H4 (cell line): ENCODE measurements at places on chromosomes 5 and 9. TPM values are rescaled to one million over a fixed set of nuclear protein-coding genes. Genes with fewer than 3 reads are reported as not detected.

DNA sequence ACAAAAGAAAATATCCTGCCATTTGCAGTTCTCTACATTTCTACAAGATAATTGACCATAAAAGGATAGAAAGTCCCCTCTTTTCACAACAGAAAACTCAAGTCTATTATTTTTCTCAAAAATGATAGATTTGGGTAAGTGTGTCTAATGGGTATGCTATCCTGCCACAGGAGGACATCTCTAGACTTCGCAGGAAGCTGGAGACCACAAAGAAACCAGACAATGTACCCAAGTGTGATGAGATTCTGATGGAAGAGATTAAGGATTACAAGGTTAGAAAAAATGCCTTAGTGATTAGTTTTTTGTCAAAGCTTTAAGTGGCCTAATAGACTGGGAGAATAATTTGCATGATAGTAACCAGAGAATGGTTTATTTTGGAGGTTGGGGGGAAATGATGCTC is 28.1 kb downstream of the RNF20 start:
- no peak for DNase-seq

DNA sequence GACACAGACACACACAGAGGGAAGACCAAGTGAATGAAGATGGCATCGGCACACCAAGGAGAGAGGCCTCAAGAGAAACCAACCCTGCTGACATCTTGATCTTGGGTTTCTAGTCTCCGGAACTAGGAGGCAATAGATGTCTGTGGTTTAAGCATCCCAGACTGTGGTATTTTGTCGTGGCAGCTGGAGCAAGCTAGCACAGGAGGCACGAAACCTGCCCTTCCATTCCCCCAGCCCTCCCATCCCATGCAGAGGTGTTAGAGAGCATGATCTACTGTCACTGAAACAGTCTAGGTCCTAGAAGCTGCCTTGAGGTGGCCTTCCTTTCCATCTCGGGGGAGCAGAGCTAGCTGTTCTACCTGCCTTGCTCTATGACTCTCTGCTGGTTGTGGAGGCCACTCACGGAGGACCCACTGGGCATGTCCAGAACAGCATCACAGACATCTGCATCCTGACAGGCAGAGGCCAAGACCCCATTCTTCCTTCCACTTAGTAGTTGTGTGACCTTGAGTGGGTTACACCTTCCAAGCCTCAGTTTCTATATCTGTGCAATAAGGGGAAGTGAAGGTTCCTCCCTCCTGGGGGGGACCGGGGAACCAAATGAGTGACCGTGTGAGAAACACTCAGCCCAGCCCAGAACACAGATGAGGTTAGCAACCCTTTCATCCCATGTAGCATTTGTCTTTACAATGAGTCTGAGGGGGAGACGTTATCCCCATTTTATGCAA is 134.3 kb upstream of the BOD1 start:
- no peak for DNase-seq

GRCh38 chr5:91528831-91529230 is 145.7 kb upstream of the ARRDC3 start:
- no peak for DNase-seq

GRCh38 chr5:172281346-172281745 is 2.2 kb downstream of the UBTD2 start:
- DNase-seq: no peak

- DNase-seq: no peak
Observed at GRCh38 chr9:137085920-137086530, 760 bp upstream of the MAN1B1 start.

DNA sequence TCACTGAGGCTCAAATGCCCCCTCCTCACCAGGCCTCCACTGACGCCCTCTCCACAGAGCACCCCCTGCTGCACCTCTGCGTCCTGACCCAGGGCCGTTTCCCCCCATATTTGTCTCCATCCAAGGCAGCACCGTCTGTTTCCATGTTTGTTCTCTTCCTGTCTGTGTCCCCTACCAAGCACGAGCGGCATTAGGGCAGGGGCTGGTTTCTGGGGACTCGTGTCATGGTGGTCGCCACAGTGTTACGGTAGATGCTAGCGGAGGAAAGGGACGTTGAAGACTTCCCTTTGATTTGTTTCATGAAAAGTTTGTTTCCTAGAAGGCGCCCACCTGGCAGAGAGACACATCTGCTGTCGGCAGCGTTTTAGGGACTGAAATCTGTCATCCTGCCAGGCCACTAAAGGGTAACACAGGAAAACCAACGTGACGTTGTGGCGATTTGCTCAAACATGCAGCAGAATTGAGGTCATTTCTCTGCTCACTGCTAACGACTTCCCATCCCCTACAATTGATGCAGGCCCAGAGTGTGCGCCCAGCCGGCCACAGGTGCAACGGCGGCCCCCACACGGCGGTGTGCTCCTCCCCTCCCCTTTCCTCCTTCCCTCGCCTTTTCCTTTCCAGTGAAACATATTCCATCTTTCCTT is 79.3 kb upstream of the IRX4 start:
- DNase-seq: no peak

- no peak for DNase-seq
Observed at GRCh38 chr5:161027763-161028162, 175.8 kb upstream of the ATP10B start.

DNA sequence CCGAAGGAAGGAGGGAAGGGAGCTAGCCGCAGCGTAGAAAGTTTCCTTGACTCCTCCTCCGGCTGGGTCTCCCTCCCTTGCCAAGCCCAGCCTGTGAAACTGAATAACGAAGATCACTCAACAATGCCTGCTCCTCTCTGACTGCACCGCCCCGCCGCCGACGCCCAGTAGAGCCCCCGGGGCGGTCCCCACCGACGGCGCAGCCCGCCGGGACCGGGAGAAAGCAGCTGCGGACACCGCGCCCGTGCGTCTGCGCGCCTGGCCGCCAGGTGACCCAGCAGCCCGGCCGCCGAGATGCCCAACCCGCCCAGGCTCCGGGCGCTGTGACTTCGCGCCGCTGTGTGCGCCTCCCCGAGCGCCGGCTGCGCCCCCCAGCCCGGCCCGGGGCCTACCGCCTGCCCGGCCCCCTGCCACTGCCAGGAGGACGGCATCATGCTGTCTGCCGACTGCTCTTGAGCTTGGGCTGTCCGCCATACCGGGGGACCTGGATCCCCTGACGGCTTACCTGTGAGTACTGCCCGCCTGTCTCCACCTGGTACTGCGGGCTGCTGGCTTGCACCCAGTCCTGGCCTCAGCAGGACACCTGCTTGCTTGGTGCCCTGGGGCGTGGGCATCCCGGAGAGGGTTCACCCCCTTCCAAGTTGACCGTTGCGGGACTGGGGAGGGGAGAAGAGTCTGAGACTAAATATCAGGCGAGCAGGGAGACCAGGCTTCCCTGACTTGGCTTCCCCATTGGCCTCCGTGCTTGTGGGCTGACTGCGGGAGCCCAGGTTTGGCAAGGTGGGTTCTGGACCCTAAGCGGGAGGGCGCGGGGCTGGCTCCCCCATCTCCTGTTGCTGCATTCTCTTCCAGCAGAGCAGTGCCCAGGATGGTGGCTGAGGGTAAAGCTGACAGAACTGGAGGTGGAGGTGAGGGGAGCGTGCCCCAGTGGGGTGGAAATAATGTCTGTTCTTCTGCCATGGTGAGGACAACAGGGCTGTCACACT is 26.2 kb upstream of the SPTLC1 start:
- DNase-seq: no peak

The CER1 gene
- total RNA-seq: not detected in 2 replicates

GRCh38 chr9:14961372-14962068 is 51.3 kb upstream of the FREM1 start:
- DNase-seq: peak; percentile 61

DNA sequence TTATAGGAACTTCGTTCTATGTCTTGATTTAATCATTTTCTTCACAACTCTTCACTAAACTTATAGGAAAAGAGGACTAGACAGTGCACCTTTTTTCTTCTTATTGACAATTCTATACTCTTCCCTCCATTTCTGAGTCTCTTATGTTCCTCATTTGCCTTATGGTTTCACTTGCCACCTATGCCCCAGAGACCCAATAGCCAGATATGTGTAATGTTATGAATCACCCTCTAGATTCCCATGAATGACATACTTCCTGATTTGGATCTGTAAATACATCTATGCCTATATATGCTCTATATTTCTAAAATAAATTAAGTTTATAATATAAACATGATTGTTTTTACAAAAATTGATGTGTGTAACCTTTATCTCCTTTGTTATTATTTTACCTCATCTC is 514.1 kb upstream of the MEF2C start:
- no peak for DNase-seq

DNA sequence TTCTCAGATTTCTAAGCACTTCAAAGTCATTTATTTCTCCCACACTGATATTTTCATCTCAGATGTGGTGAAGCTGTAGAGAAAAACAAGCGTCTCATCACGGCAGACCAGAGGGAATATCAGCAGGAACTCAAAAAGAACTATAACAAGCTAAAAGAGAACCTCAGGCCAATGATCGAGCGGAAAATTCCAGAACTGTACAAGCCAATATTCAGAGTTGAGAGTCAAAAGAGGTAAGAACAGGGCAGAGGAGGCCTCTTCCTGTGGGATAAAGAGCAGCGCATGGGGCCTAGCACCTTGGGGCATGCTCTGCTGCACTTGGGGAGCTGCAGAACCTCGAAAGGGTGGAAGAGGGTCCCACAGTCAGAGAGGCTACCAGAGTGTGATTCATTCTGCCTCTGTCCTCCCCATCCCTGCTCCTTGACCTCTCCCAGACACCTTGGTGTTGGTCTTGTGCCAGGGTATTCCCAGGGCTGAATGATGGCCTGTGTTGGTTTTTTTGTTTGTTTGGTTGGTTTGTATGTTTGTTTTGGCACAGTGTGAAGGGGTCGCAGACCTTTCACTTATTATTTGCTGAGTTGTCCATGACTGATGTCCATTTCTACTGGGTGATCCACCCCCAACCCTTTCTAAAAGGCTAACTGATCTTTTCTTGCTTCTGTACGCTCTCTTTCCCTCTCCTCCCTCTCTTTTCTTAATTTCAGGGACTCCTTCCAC is 248.9 kb downstream of the DOCK8 start:
- no peak for DNase-seq

GRCh38 chr5:149503006-149503405 is 48.2 kb downstream of the CSNK1A1 start:
- DNase-seq: no peak

The MED10 gene
- total RNA-seq: 9.0 and 12.2 TPM in 2 replicates

- no peak for DNase-seq
Observed at GRCh38 chr5:101543780-101544179, 640.7 kb upstream of the ST8SIA4 start.

The LHX3 gene
- not detected in 2 replicates for total RNA-seq

DNA sequence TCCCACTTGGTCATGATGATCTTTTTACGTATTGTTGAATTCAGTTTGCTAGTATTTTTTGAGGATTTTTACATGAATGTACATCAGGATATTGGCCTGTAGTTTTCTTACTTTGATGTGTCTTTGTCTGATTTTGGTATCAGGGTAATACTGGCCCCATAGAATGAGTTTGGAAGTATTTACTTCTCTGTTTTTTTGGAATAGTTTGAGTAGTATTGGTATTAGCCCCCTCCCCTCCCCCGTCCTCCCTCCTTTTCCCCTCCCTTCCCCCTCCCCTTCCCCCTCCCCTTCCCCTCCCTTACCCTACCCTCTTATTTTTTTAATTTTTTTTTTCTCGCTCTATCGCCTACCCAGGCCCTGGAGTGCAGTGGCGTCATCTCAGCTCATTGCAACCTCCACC is 10.3 kb downstream of the CDK7 start:
- no peak for DNase-seq

The LCN9 gene
- total RNA-seq: not detected in 2 replicates

The PCDHGA9 gene
- total RNA-seq: 1.1 and 1.8 TPM in 2 replicates

- no peak for DNase-seq
Observed at GRCh38 chr5:135547590-135548254, 12.0 kb upstream of the NEUROG1 start.

The OTULIN gene
- 23.0 and 32.7 TPM in 2 replicates for total RNA-seq

DNA sequence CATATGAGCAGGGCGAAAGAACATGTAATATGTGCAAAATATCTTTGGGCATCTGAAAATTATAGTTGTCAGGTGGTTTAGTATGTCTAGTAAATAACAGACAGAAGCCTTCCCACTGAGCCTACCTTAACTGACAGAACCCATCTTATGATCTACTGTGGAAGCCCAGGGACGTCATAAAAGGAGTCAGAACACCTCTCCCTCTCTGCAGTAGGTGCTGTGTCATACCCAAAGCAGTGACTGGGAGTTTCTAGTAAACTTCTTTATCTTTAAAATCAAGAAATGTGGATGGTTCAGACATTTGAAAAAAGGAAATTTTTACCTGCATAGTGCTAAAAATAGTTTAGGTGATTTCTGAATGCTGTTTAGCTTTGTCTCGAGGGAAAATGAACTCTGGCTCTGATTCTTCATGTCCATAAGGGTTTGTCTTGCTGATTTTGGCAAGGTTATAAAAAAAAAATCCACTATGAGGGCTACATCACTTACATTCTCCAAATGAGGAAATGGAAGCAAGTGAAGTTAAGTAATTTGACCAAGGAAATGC is 104.0 kb downstream of the NUDT12 start:
- no peak for DNase-seq

DNA sequence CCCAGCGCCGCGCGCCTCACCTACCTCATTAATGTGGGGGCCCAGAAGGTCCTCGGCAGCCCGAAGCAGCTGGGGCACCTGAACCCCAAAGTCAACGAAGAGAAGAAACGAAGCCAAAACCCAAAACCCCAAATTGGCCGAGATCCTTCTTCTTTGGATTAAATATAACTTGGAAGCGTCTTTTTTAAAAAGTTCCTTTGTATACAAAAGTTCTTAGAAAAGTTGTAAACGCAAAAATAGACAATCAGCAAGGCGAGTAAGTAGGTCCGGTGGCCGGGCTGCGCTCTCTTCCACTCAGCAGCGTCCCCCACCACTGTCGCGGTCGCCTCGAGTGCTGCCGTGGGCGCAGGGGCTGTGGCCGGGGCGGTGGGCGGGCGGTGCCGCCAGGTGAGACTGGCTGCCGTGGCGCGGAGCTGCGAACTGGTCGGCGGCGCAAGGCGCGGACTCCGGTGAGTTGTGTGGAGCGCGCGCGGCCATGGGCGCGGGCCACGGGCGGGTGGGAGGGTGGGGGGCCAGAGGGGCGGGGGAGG is 360 bp downstream of the KLF4 start:
- DNase-seq: no peak

The GOLGA1 gene
- 7.9 and 8.0 TPM in 2 replicates for total RNA-seq
